ENCODE measurements at places on chromosomes 2 and 18.

DNA sequence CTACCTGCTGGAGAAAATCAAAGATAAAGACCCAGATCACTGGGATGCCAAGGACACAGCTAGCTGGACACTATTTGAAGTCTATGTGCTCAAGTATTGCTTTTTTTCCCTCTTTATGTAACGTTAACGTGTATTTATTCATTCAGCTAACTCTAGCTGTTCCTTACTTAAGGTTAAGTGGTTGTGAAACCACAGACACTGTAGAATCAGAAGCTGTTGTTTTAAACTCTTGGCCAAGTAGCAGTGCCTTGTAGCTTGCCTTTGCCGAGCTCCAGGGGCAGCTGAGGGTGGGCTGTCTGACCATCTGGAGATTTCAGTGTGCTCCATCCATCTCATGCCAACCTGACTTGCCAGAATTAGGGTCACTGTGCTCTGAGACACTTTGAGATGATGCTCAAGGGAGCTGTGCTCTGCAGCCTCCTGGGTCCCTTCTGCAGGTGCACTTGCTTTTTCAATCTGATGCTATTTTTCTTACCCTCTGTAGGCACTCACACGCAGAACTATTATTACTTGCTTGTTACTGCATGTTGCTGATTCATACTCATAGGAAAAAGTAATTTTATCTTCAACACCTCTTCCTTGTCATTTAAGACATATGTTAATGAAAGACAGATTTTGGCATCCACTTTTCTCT, 116.2 kb downstream of the METTL8 start:
- no peak for DNase-seq

DNA sequence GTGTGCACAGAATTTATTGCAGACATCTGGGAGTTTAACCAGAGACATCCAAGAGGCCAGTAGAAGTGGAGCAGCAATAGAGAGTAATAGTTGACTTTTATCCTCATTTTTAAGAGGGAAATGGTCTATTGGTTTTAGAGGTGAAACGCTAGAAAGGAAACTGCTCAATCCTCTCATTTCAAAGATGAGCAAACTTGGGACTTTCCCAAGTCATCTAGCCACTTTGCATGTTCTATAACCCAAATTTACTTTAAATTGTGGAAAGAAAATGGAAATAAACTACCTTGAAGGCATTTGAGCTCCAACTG, 601.7 kb downstream of the ARHGAP15 start:
- no peak for DNase-seq

DNA sequence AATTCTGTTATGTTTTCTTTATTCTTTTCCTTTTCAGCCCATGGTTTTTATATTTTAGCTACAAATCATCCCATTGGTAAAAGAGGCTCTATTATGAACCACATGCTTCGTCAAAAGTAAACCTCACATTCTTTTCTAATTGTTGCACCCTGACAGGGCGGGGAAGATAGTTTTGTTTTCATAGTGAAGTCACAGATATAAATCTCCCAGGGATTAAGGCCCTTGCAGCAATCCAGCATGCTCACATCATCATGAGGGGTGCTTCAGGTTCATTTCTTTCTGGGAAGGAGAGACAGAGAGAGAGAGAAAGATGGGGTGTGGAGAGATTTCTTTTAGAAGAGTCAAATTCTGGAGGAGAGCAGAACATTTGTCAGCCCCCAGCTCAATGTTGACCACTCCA, 124.5 kb upstream of the CDC42EP3 start:
- peak; percentile 14 for DNase-seq

DNA sequence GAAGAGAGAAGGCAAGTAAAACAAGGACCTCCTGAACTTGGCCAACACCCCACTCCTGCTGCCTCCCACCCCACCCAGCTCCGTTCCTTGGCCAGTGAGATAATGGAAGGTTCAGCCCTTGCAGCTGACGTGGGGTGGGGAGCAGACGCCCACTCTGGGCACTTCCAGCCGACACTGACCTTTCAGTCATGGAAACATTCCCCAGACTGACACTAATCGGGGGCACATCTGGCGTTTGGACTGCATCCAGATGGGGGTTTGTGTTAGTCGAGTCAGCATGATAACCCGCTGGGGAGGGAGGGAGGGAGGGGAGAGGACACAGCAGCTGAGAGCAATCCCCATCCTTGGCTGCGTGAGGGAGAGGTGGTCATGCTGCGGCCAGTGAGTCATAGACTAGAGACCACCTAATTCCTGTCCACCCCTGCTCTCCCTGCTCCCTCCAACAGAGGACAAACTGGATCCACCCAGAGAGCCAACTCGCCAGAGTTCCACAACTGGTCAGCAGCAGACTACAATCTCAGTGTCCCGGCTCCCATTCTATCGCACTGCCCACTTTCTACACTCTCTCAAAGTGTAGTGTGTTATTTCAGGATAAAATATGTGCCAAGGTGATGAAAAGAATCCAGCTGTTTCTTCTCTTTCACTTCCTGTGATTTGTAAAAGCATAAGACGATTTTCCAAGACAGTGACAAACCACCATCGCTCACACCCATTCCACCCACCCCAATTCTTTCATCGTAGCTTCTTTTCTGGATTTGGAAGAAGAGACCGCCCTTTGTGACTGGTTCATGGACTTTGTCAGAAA, 115.4 kb upstream of the PKDCC start:
- no peak for DNase-seq

- DNase-seq, result no peak
Measured at GRCh38 chr18:64254399-64255093, 105.7 kb upstream of the LINC00305 start.

GRCh38 chr2:68317971-68318913, 1.5 kb downstream of the CNRIP1 start:
- no peak for DNase-seq

GRCh38 chr18:65091744-65092329, 659.0 kb upstream of the CDH7 start:
- peak; percentile 35 for DNase-seq

Data from LoVo (cell line).